Smooth muscle cell of bladder (primary cell): ENCODE measurements at places on chromosomes 7 and 10. TPM values are rescaled to one million over a fixed set of nuclear protein-coding genes. Genes with fewer than 3 reads are reported as not detected.

HIBADH gene
- 84.3 and 90.0 TPM in 2 replicates for total RNA-seq

LHFPL3 gene
- not detected in 2 replicates for total RNA-seq

CAV2 gene
- total RNA-seq = 43.8 and 47.8 TPM in 2 replicates

ANXA8L1 gene
- total RNA-seq = 0.43 TPM in 1 of 2 replicates, not detected in the other

PIP gene
- total RNA-seq = not detected in 2 replicates

HHEX gene
- 2.9 and 5.3 TPM in 2 replicates for total RNA-seq

TAS2R41 gene
- not detected in 2 replicates for total RNA-seq

LIPM gene
- total RNA-seq = not detected in 2 replicates

SEC31B gene
- total RNA-seq = 2.6 and 3.3 TPM in 2 replicates

PLAC9 gene
- 12.3 and 18.9 TPM in 2 replicates for total RNA-seq

XRCC2 gene
- 0.37 and 0.43 TPM in 2 replicates for total RNA-seq
